AG08396 (cell line): ENCODE measurements at places on chromosomes 1 and 21.

DNA sequence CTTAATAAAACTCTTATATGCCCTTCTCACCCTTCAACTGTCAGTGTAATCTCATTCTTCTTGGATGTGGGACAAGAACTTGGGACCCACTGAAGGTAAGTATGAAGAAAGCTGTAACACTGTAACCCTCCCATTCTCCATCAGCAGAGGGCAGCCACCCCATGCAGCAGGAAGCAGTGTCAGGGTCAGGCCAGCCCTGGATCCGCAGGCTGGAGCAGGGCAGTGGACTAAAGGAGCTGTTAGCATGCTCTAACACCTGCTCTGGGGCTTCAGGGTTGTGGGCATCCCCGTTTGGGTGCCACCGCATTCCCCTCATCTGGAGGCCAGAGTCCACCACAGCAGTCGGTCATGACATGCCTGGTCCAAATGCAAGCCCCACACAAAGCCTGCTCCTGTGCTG, 156.5 kb downstream of the HIVEP3 start:
- DNase-seq: no peak

GRCh38 chr1:23837908-23838307, 12.7 kb upstream of the HMGCL start:
- DNase-seq: no peak

GRCh38 chr1:225774281-225775147, 3.1 kb upstream of the SRP9 start:
- no peak for DNase-seq

DNA sequence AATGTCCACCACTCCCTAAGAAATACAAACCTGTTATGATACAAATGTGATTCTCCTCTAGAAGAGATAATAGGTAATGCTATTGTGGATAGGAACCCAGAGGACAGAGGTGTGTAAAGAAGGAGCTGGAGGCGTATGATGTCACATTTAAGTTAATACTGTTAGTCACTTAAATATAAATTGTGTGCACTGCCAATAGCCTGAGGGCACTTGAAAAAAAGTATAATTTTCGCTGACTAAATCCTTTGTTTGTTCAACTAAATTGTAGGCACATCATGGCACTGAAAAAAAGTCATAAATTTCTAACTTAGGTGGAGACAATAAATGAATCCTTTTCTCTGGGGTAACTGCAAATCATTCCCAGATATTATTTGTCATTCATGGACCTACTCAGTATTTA, 4.4 kb downstream of the RCSD1 start:
- no peak for DNase-seq

- DNase-seq: peak; percentile 27
Observed at GRCh38 chr21:33360281-33360680, 35.5 kb downstream of the IFNAR1 start.

DNA sequence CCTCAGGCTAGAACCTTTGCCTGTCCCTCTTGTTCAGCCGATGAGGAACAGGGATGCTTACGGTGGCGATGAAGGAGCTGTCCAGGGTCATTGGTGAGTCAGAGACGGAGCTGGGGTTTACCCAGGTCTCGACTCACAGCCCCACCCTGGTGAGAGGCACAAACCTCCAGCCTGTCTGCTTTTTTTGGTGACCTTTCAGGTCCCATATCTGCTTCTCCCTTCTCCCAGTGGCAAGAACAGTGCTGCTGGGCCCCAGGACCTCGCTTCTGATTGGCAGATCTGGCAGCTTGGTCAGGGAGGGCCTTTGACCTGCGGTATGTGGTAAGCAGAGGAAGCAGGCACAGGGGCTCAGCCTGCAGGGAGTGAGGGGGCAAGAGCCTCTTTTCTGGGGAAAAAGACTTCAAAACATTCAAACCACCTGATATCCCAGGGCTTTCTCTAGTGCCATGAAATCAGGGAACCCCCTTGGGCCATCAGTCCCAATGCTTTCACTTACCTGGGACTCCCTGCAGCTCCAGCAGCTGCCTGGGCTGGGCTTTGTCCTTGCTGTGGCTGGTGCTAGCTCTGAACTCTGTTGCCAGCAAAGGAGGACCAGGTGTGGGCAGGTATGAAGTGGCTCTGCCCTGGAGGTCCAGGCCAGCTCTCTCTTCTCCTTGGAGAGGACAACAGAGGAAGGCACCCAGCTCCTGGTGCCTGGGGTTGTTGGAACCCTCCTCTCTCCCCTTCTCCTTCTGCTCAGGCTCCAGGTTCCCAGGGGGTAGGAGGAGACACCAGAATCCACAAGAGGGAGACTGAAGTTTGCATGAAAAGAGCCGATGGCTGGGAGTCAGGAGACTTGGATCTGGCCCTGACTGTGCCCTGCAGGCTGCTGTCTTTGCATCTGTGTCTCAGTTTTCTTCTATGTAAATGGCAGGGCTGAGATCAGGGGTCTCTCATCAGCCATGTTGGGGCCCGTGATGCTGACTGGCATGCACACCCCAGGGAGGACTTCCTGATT, 41.4 kb downstream of the TRIM62 start:
- no peak for DNase-seq

- no peak for DNase-seq
Observed at GRCh38 chr1:30187413-30188023, 535.9 kb downstream of the MATN1 start.

- DNase-seq: no peak
Observed at GRCh38 chr1:161089251-161089924, at the start of gene NECTIN4. TSS of gene NECTIN4 (minus strand) at chr1:161089558. CDS start at chr1:161089296, 262 bp downstream.

DNA sequence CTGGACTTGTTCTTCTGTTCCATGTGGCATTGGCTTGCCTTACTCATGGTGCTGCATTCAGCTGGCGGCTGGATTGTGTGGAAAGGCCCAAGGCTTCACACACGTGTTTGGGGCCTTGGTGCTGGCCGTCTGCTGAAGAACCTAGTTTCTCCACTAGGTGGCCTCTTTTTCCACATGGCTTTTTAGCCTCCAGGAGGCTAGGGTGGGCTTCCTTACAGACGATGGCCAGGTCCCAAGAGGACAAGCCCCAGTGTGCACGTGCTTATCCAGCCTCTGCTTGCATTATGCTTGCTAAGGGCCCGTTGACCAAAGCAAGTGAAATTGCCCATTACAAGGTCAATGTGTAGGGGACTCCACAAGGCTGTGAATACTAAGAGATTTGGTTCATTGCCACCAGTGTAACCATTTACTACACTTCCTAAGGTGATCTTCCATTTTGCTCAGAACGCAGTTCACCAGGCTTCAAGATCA, 47.5 kb upstream of the FOXO6 start:
- peak; percentile 27 for DNase-seq

GRCh38 chr1:51642739-51643142, 25.8 kb downstream of the OSBPL9 start:
- DNase-seq: peak; percentile 36

DNA sequence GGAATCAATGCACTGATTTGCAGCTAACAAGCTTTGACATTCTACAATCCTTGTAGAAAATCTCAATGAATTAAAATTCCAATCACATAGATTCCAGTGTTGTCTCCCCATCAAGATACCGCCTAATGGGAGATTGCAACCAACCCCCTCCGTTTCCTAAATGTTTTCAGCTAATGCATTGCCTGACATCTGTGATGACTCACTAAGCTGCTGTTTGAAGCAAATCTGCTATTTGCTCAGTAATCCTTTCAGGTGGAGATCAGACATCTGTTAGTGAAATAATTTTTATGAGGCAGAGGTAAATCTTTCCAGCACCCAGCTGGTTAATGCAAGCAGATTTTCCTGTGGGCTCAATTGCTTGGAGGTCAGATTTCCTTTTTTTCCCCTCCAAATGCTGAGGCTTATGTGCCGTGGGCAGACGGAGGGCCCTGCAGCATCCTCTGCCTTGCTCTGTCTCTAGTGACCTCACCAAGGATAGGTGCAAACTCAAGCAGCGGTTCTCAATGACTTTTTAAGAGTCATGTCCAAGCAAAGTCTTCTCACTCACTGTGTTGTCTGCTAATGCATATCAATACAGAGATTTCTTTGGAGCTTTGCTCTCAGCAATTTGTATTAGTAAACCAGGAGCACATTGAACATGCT, 91.1 kb upstream of the RAB3GAP2 start:
- DNase-seq: no peak

GRCh38 chr1:181296180-181296579, 187.1 kb upstream of the CACNA1E start:
- DNase-seq: no peak

- DNase-seq: no peak
Observed at GRCh38 chr1:29964718-29965533, 728.6 kb downstream of the PTPRU start.

DNA sequence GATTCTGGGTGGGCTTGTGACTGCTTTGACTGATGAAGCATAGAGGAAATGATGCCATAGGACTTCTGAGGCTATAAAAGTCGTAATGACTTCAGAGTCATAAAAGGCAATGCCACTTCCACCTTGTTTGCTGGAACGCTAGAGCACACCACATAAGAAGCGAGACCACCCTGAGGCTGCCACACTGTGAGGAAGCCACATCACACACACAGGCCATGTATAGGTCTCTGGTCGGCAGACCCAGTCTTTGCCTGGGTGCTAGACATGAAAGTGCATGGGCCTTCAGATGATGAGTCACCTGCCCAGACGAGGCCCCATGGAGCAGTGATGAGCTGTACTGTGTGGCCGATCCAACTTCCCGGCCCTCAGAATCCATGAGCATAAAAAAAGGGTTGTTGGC, 14.2 kb upstream of the KANK4 start:
- no peak for DNase-seq

GRCh38 chr1:203548892-203549291, 54.9 kb downstream of the OPTC start:
- DNase-seq: no peak

- no peak for DNase-seq
Observed at GRCh38 chr1:2968471-2968881, 52.8 kb upstream of the ACTRT2 start.

- no peak for DNase-seq
Observed at GRCh38 chr1:178619042-178619927, 105.8 kb upstream of the RALGPS2 start.

DNA sequence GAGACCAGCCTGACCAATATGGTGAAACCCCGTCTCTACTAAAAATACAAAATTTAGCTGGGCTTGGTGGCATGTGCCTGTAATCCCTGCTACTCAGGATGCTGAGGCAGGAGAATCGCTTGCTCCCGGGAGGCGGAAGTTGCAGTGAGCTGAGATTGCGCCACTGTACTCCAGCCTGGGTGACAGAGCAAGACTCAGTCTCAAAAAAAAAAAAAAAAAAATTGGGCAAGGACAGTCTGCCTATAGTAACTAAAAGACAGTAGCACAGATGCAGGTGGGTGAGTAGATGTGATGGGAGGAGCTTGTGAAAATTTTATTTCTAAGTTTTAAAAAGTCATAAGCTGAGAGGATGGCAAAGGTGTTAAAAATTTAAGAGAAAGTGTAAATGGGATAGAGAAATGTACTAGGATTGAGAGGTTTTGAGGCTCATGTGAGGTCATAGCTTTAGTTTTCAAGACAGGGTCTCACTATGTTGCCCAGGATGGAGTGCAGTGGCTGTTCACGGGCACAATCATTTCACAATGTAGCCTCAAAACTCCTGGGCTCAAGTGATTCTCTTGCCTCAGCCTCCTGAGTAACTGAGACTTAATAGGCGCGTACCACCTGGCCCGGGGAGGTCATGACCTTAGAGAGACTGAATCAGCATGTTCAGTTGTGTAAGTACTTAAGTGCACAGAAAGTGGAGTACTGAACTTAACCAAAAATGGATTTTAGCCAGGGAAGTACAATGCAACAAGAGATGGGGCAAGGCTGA, 33.7 kb downstream of the PTP4A2 start:
- DNase-seq: no peak

GRCh38 chr1:109687641-109688499, at the start of gene GSTM1:
TSS of gene GSTM1 (plus strand) at chr1:109687817. CDS start at chr1:109687874, 57 bp downstream.
- DNase-seq: no peak

DNA sequence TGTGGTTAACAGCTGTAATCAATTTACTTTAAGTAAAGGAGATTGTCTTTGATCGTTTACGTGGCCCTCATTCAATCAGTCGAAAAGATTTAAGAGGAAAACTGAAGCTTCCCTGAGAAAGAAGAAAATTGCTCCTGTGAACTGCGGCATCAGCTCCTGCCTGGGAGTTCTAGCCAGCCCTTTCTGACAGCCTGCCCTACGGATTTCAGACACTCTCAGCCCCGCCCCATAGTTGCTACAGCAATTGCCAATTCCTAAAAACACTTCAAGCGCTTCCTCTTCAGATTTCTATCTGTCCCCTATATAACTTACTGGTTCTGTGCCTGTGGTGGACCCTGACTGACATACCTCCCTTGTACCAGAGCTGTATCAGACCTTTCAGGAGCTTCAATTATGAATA, 277.6 kb downstream of the DSCAM start:
- DNase-seq: no peak

DNA sequence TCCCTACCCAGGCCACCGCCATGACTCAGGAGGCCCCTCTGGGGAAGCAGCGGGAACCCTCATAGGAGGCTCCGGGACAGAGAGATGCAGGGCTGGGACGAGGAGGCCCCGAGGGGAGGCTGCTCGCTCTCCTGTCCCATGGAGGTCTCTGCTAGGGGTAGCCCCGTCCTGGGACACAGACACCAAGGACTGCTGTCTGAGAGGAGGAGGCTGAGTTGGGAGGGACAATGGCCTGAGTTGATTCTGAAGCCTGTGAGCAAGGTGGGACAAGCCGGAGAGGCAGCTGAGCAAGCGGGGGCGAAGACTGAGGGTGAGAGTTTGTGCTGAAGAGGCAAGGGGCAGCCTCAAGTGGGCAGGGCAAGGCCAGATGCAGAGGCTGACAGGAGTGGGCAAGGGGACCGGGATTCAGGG, 17.4 kb downstream of the SLC27A3 start:
- DNase-seq: no peak

- no peak for DNase-seq
Observed at GRCh38 chr1:185862235-185862634, 128.0 kb downstream of the HMCN1 start.

- peak; percentile 23 for DNase-seq
Observed at GRCh38 chr1:93842750-93843500, 36.1 kb downstream of the DNTTIP2 start.

GRCh38 chr1:186404454-186405051, 28.9 kb downstream of the ODR4 start:
- DNase-seq: peak; percentile 34

- no peak for DNase-seq
Observed at GRCh38 chr1:172414331-172414730, 6.2 kb upstream of the C1orf105 start.

- no peak for DNase-seq
Observed at GRCh38 chr1:25990702-25991395, 7.0 kb downstream of the PAFAH2 start.

DNA sequence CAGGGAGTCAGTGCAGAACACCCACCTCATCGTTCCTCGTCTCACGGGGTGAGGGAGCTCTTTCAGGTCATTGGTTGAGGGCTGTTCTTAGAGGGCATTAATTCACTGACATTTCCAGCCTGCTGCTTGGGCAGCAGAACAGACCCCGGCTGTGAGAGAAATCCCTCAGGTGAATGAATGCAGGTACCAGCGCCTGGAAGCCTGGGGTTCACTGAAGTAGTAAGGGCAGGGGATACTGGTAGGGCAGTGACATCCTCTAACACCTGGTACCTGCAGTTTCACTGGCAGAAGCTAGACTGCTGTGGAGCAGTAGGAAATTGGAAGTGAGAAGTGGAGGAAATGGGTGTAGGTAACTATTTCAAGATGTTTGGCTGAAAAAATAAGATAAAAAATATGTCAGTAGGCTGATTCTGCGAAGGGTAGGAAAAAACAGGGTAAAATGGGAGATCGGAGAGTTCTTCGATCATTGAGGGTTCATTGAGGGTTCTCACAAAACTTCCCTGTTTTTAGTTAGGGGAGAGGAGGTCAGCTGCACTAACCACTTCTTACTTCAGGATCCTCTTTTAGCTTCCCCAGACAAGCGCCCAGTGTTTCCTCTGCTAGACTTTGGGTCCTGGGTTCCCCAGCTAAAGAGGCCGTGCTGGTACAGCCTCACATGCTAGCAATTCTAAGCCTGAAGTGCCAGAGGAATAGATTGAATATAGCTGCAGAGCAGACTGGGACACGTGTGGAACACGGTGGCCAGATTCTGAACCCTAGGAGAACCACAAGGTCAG, 55.2 kb downstream of the RNF220 start:
- DNase-seq: no peak
